ENCODE measurements at places on chromosomes 3 and 15.

GRCh38 chr3:127210654-127210943 lies 17.7 kb downstream of the PRR23E start:
- DNase-seq, result no peak

GRCh38 chr3:49886922-49887265 lies 16.8 kb downstream of the MST1R start:
- no peak for DNase-seq

GRCh38 chr3:114839476-114839875 lies 307.6 kb downstream of the ZBTB20 start:
- DNase-seq, result no peak

DNA sequence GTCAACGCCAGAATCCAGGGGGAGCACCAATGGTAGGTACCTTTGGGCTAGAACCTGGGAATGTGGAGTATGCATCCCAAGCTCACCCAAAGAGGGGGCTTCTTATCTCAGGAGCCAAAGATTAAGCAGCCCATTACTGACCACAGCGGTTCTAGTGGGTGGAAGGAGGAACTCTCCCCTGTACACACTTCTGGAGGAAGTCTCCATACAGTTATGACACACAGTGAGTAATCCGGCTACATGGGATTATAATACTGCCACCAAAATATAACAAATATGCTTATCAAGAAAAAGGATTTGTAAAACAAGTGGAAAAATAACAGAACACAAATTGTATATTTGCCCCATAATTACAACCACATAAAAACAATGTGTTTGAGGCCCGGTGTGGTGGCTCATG lies 8.4 kb downstream of the MYO1E start:
- peak; percentile 80 for DNase-seq

DNA sequence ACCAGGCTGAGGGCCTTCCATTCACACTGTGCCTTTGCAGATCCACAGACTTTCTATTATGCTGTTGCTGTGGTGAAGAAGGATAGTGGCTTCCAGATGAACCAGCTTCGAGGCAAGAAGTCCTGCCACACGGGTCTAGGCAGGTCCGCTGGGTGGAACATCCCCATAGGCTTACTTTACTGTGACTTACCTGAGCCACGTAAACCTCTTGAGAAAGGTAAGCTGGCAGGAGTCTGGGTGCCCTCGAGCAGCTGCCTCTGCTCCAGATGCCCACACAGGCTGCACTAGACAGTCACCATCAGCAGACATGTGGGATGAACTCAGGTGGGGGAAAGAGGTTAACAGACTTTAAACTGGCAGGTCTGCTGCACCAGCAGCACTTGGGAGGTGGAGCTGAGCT lies 8.3 kb downstream of the TF start:
- DNase-seq, result no peak

DNA sequence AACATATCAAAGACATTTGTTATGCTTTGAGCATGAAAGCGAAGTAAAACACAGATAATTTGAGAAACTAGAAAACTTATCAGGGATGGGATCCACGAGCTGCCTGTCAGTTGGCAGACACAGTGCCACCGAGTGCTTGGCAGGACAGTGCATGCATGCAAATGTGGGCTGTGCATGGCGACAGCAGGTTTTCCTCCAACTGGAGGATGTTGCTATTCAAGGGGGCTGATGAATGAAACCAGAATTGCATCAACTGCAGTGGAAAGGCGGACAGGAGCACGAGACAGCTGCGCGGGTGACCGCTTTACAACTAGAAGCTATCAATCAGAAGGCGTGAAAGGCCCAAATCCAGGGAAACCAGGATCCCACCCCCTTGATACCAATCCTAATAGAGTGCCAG lies 244.3 kb downstream of the NR2F2 start:
- DNase-seq, result no peak

DNA sequence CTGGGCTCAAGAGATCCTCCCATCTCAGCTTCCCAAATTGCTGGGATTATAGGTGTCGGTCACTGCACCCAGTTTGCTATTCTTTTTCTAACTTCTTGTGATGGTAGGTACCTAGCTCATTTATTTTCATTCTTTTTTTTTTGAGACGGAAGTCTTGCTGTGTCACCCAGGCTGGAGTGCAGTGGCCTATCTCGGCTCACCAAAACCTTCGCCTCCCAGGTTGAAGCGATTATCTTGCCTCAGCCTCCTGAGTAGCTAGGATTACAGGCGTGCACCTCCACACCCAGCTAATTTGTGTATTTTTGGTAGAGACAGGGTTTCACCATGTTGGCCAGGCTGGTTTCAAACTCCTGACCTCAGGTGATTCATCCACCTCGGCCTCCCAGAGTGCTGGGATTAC lies 30.1 kb upstream of the RAD51 start:
- no peak for DNase-seq

- no peak for DNase-seq
These were observed 17.5 kb downstream of the OCA2 start for GRCh38 chr15:28081594-28081993.

DNA sequence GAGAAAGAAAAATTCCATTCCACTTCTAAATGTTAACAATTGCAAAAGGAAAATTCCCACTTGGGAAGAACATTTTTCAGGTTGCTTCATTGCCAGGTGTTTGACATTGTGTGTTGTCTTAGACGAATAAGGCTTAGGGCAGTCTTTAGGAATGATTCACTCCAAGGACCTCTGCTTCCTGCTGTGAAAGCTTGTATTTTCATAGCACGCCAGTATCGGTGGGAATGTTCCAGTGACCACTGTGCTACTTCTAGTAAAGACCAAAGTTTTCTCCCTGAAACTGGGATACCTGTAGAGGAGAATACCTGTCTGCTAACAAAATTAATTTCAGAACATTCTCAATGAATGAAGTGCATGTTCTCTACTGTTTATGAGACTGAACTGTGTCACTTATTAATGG lies 64.1 kb downstream of the CDIN1 start:
- DNase-seq, result no peak

DNA sequence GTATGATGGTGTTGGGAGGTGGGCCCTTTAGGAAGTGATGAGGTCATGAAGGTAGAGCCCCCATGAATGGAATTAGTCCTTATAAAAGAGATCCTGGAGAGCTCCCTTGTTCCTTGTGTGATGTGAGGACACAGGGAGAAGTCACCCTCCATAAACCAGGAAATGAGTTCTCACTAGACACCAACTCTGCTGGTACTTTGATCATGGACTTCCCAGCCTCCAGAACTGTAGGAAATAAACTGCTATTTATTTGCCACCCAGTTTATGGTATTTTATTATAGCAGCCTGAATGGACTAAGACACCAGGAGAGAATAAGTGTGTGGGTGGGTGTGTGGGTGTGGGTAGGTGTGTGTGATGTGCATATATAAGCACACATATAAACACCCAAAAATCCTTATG lies 71.9 kb downstream of the MYH15 start:
- no peak for DNase-seq

DNA sequence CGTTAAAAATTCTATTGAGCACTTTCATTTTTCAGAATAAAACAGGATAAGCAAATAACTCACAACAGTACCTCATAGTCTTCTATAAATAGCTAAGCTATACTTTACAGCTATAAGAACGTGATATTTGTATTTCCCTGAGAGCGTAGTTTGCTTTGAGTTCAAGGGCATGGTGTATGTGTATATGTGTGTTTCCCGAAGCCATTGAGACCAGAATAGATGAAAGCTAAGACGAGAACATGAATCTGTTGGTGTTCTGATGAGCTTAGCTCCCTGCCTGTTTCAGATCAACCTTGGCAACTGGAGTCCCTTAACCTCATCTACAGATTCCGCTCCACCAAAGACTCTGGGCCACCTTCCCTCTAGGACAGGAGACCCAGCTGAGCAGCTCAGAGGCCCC lies 59.5 kb upstream of the MCF2L2 start:
- no peak for DNase-seq

- no peak for DNase-seq
These were observed 14.9 kb downstream of the CCDC13 start for GRCh38 chr3:42758126-42758525.

DNA sequence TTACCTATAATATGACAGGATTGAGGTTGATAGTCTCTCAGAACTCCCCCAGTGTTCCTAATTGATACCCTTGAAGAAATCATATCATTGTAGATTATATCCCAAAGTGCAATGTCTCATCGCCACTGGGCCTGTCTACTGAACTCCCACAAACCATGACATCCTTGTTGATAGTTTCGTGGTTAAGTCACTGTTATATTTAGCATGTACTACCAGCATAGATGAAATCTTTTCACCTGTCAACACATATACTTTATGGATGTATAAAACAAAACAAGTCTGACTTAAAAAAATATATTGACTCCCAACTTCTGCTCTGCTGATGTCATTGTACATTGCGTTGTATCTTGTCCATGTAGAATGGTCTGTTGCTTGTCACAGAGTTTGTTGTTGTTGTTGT lies 128.1 kb downstream of the IQCH start:
- no peak for DNase-seq

GRCh38 chr3:120157681-120158080 lies 63.4 kb upstream of the GSK3B start:
- no peak for DNase-seq

DNA sequence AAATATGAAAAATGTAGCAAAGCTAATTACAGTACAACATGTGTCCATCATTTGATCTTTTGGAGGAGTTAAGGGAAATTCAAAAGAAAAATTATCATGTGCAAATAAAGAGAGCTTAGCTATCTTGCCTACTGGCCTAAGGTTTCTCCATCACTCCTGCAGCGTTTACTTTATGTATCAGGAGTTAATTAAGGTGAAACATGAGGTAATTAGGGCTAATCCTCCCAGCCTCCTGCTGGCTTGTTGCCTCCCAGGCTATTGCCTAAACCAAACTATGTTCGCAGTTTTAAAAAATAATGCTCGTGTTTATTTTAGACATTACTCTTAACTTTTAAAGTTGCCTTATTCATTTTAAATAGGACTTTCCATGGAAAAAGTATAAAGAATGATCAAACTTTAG lies 367.5 kb downstream of the ROBO2 start:
- no peak for DNase-seq

DNA sequence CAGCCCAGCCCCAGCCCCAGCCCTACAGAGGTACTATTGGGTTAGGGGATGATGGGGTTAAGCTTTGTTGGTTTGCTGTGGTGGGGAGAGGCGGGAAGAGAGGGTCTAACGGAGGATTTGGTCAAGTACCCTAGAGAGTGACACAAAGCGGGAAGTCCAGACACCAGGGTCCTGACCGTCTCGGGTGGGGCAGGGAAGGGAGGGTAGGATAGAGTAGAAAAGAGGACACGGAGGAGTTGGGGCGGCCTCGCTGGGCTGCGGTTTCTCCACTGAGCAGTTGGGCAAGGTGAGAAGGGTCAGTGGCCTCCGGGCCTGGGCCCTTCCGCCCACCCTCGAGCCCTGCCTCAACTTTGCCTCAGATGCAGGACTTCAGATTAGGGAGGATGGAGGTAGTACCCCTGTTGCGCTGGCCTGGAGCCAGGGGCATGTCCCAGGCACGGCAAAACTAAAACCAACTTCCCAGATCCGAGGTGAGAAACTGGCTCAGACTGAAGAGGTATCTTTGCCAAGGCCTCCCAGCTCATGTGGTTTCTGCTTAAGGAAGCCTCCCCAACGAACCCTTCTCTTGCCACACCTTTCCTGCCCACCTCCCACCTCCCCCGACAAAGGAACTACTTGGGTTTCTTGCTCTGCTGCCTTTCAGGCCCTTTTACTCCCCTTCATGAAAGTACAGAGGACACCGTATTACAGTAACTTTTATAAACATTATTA lies 551 bp downstream of the PML start:
- DNase-seq, result peak; percentile 48

DNA sequence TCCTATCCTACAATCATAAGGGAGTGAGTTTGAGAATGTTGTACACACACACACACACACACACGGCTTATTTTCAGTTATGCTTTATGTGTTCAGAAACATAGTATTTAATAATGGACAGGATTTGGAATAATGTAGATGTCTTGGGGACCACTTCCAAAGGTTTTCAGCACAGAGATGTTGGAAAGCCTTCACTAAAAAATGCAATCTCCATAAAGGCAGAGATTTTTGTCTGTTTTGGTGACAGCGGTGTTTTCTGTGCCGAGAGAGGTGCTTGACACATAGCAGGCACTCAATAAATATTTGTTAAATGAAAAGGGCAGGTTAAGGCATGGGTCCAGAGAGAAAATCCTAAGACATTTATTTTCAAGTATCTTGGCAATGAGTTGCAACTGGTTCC lies 428.2 kb upstream of the RGMA start:
- DNase-seq, result no peak

GRCh38 chr15:67172172-67172571 lies 82.3 kb downstream of the AAGAB start:
- no peak for DNase-seq

- no peak for DNase-seq
These were observed 223.0 kb downstream of the PDZRN3 start for GRCh38 chr3:73401616-73402279.

GRCh38 chr3:197298945-197299854 lies 788 bp upstream of the DLG1 start:
- peak; percentile 15 for DNase-seq

- peak; percentile 29 for DNase-seq
These were observed 539 bp upstream of the TLNRD1 start for GRCh38 chr15:81000144-81000623.

- DNase-seq, result peak; percentile 20
These were observed 250.5 kb downstream of the SHQ1 start for GRCh38 chr3:72597756-72598195.

DNA sequence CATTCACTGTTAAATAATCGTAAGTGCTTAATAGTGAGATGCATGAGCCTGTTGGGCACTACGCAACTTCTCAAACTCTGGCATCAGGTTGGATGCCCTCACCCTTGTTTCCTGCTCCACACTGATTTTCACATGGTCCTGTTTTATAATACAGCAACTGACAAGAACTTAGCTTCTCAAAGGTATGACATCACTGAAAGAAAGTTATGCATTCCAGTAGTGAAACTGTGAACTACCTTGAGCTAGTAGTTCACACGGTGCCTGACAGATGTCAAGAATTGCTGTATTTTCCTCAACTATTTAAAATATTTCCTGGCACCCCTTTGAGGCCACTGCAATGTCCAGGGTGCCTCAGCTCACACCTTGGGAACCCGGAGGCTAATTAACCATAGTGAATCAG lies 327.5 kb downstream of the RORA start:
- no peak for DNase-seq
